H9 (cell line): ENCODE measurements at places on chromosomes 5 and 9. TPM values are rescaled to one million over a fixed set of nuclear protein-coding genes. Genes with fewer than 3 reads are reported as not detected.

DNA sequence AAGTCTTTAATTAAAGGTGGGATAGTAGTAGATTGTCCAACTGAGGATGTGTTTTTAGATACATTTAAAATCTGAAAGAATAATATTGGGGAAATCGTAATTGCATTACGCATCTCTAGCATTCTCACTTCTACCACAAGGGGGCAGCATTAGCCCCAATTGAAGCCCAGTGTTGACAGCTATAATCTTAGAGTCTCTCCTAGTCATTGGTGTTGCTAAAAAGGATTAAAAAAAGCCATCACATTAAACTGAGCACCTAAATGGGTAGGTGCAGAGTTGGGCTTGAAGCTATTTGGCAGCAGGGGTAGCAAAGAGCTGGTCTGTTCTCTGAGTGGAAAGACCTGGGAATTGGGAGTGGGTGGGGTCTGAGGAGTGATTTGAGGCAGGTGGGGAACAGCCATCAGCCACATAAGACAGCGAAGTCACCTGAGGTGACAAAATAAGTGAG lies 177.2 kb downstream of the OSTF1 start:
- DNase-seq: peak; percentile 41

DNA sequence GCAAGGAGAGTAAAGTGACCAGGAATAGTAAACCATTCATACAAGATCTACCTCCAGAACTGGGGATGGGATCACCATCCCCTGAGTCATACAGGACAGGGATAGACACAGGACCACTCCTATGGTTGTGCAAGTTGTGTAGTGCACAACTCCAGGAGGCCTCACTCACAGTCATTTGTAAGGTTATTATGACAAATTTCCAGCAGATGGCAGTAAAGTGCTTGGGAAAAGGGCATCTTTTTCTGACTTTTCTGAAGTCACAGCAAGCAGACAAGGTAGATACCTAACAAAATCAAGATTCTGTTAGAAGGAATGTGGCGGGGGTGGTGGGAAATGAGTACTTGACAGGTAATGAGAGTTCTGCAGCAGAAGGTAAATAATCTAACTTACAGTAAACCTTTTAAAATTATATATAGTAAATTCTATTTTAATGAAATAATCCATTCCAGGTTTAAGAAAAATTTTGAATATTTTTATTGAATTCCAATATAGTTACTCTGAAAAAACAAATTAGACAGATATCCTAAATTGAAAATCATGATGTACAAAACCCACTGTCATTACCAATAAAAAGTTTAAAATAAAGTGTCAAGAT lies 16.7 kb upstream of the KIF27 start:
- DNase-seq: no peak

Gene FREM1
- total RNA-seq: 0.35 and 0.44 TPM in 2 replicates

DNA sequence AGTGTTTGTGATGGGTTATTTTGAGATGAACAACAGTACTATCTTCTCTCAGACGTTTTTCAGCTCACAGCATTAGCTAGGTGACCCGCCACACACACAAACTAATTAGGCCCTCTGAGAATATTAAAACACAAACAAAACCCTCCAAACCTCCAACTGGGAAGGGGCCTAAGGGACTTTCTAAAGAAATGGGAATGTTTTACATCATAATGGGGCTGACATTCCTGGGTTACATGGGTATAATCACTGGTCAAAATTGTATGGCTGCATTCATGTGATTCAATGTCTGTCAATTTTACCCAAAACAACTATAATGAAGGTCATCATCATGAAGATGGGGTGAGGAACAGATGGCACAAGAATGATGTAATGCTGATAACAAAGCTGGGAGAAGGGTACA lies 59.6 kb downstream of the SPTLC1 start:
- DNase-seq: no peak

Gene STPG3
- total RNA-seq: not detected in 2 replicates

Gene C9orf40
- 10.3 and 11.4 TPM in 2 replicates for total RNA-seq

- DNase-seq: no peak
Measured at GRCh38 chr5:132150565-132150964, 77.0 kb downstream of the CSF2 start.

DNA sequence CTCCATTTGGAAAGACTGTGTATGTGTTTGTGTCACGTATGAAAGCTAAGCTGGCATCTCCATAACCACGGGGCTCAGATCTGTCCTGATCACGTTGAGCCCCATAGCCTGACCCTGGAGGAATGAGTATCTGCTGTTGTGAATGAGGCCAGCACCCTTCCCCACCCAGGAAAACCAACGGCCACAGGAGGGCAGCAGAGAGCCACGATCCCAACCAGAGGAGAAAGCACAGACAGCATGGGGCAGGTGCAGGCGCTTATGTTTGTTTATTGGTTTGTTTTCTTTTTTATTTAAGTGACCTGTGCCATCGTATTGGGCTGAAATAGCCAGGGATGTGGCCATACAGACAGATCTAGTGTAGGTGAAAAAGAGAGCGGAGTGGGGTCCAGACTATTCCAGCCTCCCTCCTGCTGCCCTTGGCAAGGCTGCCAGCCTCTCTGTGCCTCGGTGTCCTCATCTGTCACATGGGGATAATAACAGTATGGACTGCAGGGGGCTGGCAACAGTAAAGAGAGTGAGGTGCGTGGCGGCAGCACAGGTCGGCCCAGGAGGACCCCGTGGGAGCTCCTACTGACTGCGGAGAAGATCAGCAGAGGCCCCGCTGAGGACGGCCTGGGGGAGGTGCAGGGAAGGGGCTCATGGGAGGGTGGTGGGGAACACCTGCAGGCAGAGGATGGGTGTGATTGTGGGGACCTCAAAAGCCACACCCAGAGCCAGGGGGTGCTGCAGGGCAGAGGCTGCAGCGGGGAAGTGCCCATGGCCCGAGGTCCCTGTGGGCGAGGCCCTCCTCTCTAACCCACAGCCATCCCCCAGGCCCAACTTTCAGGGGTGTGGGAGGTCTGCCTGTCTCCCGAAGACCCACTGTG lies 12.1 kb downstream of the OR2V2 start:
- peak; percentile 90 for DNase-seq

Gene OSMR
- 1.5 and 1.6 TPM in 2 replicates for total RNA-seq

Gene PCDHGA5
- total RNA-seq: 1.1 and 1.3 TPM in 2 replicates

DNA sequence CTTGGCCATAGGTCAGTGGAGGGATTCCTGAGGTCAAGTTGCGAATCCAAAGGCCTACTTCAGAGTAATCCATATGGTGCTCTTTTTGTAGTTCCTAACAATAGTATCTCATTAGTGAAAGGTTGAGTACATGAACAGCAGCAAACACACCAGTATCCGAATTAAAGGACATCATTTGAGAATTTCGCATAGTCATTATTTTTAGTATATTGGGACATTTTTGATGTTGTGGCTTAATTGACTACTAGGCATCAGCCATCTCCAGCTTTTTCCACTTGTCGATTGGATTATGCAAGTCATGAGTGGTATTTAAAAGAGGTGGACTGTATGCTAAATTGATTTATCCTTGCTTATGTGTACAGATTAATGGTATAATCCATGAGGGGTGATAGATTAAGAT lies 23.7 kb downstream of the MAP3K1 start:
- no peak for DNase-seq

DNA sequence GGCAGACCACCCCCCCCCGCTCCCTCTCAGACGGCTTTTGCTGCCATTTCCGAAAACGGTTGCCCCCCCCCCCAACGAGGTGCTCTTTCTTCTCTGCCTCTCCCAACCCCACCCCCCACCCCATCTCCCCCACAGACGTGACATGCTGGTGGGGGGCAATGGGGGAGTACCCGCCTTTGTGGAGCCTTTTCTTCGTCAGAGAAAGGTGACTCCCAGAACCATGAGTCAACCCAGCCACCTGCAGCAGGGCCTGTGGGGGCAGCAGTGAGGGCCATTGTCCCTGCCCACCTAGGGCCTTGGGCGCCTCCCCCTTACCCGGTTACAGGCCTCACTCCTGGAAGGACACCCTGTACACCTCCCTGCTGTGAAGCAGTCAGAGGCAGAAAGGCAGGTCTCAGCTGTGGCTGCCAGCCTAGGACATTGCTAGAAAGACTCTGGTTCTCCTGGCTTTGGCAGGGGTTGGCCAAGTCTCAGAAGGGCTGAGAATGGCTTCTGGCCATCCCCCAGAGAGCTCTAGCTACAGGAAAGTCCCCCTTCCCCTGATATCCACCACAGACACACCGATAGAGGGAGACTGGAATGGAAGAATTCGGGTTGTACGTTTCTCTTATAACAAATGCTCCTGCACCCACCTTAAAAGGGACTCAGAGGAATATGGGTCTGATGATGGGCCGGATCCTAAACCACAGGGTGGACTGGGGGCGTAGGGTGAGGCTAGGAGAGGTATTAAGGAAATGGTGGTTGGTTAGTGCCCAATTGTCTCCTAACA lies 2.2 kb downstream of the DNAJB5 start:
- DNase-seq: peak; percentile 79

DNA sequence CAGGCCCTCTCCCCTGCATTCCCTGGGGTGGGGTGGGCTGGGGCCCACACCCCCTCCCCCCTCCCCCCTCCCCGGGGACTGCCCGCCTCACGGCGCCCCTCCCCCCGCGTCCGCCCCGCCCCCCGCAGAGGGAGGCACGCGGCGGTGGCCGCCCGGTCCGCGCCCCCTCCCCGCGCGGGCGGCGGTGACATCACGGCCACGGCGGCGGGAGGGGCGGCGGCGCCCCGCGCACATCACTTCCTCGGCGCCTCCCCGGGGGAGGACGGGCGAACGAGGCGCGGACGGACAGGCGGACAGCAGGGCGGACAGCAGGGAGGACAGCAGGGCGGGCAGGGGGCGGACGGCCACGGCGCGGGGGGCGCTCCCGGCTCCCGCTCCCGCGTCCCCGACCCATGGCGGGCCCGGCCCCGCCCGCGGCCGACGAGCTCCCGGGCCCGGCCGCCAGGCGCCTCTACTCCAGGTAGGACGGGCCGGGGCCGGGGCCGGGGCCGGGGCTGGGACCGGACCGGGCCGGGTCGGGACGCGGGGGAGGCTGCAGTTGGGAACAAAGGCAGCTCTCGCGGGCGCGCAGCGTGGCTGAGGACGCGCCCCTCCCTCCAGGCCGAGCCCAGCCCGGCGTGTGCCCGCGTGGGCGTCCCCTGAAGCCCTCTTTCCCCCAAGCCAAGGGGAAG lies at the start of gene GPSM1:
Gene GPSM1, plus strand, starts transcription at position 236 of the 671 bp plus-strand sequence. Its CDS starts 157 bp downstream, at position 393.
- no peak for DNase-seq

DNA sequence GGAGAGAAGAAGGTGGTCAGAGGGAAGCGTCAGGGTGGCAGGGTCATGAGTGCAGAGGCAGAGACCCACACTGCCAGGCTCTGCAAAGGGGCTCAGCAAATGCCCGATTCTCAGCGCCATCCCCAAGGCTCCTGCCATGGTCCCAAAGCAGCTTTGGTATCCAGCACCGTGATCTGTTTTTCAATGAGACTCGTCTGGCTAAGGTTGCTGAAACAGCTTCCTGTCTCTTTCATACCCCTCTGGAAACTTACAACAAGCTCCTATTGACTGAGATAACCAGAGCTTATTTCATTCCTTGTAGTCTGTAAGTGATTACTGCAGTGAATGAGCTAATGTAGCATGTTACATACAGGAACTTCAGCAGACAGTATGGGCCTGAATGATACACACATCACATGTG lies 568.6 kb upstream of the DAP start:
- DNase-seq: no peak

Gene SPAAR
- total RNA-seq: 0.26 TPM in 1 of 2 replicates, not detected in the other
